Activated CD4-positive, CD25-positive, alpha-beta regulatory T cell treated with anti-CD3 and anti-CD28 coated beads, Interleukin-2, amount 50 U/mL, for 16 hours (primary cell): ENCODE measurements at places on chromosomes 3 and 15.

GRCh38 chr3:140270329-140270728, 335.3 kb downstream of the CLSTN2 start:
- DNase-seq, result no peak

- DNase-seq, result no peak
Measured at GRCh38 chr3:25468866-25469319, 40.8 kb downstream of the RARB start.

DNA sequence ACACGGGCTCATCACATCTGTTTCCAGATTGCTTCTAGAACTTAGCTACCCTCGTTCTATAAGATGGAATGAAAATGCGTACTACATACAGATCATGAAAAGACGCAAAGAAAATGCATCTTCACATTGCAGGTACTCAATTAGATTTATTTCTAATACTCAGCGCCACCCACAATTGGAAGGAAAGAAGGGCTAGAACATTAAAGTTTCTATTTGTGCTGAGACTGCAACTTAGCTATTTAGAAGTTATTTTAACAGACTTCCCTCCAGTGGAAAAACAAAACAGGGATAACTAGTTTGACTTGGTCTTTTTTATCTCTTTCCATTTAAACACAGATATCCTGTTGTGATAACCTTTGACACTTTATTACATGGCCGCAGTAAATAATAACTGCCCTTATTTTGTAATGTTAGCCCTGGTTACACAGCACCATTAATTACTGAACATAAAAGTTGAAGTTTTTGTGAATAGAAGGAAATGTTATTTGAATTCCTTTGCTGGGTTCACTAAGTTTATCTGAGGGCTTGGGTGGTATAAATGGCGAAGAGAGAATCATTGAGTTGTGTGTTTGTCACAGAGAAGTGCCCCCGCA, 86.9 kb upstream of the SLC25A26 start:
- no peak for DNase-seq

- no peak for DNase-seq
Measured at GRCh38 chr3:133967992-133968892, 61.5 kb downstream of the SLCO2A1 start.

- DNase-seq, result no peak
Measured at GRCh38 chr15:87667643-87668042, 588.9 kb downstream of the NTRK3 start.

GRCh38 chr3:28076246-28076645, 165.2 kb upstream of the CMC1 start:
- no peak for DNase-seq

- DNase-seq, result no peak
Measured at GRCh38 chr15:83210619-83211018, 3.0 kb upstream of the HDGFL3 start.

DNA sequence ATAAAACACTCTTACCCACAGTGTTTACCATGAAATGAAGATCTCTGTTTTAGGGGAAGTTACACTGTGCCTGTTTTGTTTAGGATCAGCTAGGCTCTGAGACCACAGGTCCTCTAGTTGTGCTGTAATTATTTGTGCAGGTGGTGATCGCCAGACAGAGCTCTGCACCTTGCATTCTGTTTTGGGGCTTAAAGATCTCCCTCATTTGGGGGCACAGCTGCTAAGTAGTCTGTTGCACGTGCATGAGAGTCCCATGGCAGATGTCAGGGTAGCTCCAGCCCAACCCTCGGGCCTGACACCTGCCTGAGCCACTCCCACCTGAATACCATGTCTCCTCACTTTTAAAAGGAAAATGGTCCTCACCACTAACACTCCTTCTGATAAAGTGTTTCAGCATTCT, 12.4 kb downstream of the C3orf20 start:
- no peak for DNase-seq

- DNase-seq, result no peak
Measured at GRCh38 chr15:57502116-57502515, 89.6 kb upstream of the MYZAP start.

GRCh38 chr3:189999718-190000117, 121.0 kb downstream of the P3H2 start:
- no peak for DNase-seq

DNA sequence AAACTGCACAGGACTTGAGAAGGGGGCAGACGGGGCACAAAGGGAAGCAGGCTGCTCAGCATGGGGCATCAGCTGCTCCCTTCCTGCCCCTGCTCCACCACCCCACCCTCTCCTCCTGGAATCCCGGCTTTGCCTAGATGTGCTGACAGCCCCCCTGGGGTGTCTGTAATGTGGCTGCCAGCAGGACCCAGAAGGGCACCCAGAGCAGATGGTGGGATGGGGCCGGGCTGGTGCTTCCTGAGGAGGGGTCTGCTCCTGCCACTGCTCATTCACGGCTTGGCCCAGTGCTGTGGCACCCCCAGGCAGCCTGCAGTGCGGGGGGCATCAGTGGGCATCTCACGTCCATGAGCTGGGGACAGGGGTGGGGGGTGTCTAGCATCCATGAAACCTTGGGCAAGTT, 10.2 kb downstream of the H1-8 start:
- no peak for DNase-seq

GRCh38 chr15:68334661-68335124, 57.1 kb downstream of the FEM1B start:
- DNase-seq, result no peak

DNA sequence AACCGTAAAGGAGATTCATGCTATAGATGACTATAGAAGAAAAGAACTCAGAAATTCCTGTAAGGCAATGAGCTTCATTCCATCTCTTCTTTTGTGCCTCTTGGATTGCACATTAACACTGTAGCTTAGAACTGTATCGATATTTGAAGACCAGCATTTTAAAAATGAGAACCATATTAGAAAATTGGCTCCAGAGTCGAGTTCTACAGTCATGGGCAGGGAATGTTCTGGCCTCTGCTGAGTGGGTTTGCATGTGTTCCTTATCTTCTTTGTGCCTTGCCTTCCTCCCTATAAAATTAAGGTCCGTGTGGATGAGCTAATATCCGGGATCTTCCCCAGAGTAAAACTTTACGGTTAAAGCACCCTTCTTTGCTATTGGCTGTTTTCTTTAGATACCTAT, 77.4 kb upstream of the PLCL2 start:
- DNase-seq, result no peak

GRCh38 chr3:25547943-25548674, 116.6 kb downstream of the TOP2B start:
- DNase-seq, result no peak

DNA sequence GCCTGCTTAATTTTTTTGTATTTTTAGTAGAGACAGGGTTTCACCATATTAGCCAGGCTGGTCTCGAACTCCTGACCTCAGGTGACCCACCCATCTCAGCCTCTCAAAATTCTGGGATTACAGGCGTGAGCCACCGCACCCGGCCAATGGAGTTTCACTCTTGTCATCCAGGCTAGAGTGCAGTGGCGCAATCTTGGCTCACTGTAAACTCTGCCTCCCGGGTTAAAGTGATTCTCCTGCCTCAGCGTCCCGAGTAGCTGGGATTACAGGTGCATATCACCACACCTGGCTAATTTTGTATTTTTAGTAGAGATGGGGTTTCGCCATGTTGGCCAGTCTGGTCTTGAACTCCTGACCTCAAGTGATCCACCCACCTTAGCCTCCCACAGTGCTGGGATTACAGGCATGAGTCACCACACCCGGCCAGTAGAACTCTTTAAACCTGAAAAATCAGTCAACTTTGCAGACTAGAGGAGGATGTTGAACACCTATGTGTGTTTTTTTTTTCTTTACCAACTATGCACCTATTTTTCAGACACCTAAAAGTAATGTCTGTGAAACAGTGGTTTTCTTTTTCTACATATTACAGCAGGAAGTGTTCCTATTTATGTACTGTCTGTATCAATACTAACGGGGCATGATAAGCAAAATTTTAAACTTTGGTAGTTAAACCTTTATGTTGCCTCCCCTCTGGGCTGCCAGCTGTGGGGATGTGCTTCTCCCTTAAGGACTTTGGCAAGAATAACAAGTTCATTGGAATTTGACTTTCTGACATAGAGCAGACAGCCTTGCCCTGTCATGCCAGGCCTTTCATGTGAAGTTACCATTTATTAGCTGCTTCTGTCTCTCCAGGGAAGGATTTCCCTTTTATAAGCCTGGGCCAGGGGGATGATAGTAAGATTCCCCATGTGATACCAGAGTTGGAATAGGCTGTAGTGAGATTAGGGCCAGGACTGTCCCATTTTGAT, 8.1 kb downstream of the ARIH2 start:
- DNase-seq, result no peak

GRCh38 chr3:23748398-23749110, 57.2 kb upstream of the UBE2E1 start:
- no peak for DNase-seq

DNA sequence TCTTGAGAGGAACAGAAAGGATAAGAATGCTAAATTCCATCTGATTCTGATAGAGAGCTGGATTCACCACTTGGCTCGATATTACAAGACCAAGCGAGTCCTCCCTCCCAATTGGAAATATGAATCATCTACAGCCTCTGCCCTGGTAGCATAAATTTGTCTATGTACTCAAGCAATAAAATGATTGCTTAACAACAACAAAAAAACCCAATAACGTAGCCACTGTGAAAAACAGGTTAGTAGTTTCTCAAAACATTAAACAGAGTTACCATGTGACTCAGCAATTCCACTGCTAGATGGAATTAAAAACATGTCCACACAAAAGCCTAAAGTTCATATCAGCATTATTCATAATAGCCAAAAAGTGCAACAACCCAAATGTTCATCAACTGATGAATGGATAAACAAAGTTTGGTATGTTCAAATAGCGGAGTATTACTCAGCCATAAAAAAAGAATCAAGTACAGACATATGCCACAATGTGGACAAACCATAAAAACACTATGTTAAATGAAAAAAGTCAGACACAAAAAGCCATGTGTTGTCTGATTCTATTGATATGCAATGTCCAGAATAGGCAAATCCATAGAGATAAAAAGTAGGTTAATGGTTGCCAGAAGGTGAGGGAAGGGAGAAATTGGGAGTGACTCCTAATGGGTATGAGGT, 16.8 kb downstream of the BCL2L10 start:
- no peak for DNase-seq

DNA sequence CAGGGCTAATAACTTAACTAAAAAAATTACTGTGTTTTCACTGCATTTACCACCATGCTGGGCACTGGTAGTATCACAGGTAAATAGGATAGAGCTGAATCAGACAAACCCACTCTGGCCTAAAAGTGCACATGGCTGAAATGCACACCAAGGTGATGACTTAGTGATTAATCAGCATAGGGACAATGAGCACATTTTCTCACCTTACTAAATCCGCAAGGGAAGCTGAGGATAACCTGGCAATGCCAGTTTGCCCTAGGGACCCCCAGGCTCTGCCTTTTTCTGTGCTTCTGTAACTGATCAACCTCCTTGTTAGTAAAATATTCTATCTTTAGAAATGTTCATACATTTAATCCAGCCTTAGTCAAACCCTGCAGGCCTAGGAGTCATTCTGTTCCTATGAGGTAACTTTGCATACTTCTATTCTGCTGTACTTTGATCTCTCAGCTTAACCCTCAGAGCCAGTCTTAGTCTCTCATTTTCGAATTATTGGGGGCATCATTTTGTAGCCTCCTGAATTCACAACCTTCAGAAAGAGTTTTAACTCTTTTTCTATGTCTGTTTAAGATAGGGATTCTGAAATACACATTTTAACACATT, 562.9 kb upstream of the KCNMB2 start:
- no peak for DNase-seq

GRCh38 chr15:32730677-32731654, 13.2 kb downstream of the GREM1 start:
- no peak for DNase-seq
